Activated CD4-positive, alpha-beta memory T cell treated with anti-CD3 and anti-CD28 coated beads, Interleukin-2, amount 10 ng/mL, durations not matched to agents 7 days and 5 days (primary cell): ENCODE measurements at places on chromosomes 1 and 21.
A peak's percentile ranks its signal among the peaks of the same experiment; 100 is the strongest.

DNA sequence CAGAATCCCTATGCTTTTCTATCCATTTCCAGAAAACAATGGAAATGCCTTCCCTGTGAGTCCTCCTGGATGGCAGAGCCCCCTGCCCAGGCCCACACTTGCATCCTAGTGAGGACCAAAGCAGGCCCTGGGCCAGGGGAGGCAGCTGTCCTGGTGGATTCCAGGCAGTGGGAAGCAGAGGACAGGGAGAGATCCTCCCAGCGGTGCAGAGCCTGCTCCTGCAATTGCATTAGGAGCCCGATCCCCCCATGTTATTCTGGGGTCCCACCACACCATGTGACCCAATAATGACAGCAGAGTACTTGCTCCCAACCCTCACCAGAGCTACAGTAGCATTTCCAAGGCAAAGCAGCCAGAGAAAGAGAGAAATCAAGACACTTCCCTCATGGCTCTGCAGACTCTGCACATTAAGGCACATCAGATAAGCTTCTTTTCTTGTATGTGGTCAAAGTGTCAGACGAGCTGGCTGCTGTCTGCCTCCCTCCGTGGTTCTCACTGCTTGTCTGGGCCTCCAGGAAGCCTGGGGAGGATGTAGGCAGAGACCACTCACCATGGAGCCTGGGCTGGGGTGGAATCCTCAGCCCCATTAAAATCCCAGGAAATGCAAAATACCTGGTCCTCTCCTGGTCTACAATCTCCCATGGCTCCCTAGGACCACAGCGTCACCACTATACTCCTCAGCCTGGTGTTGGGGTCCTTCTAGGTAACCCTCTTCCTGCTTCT is 54.9 kb upstream of the RUNX3 start:
- DNase-seq: peak; percentile 68

DNA sequence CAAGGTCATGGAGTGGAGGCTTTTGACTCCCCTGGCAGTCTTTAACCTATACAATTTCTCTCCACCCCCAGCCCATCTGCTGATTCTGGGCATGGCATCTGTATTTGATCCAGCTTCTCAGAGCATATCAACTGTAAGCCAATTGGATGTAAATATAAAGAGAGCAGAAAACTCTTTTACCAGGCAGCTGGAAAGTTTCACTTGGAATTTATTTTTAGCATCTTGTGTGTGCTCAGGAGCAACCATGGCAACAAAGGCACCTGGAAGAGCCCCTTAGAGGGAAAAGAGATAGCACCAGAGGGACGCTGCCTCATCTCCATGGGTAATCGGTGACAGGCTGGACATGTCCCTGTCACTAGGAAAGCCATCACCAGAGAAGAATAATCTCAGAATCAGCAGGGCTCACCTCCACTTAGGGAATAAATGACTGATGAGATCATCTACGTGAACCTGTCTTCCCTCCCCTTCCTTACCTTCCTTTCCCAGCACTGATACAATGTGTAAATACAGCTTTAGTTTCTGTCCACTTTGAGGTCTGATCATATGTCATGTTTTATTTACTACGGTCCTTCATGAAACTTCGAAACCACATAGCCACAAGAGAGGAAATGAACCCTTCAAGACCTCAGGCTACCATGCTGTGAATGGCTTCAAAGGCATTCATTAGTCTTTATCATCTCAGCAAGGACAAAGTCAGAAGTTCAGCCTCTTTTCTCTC is 25.3 kb upstream of the SIPA1L2 start:
- no peak for DNase-seq

DNA sequence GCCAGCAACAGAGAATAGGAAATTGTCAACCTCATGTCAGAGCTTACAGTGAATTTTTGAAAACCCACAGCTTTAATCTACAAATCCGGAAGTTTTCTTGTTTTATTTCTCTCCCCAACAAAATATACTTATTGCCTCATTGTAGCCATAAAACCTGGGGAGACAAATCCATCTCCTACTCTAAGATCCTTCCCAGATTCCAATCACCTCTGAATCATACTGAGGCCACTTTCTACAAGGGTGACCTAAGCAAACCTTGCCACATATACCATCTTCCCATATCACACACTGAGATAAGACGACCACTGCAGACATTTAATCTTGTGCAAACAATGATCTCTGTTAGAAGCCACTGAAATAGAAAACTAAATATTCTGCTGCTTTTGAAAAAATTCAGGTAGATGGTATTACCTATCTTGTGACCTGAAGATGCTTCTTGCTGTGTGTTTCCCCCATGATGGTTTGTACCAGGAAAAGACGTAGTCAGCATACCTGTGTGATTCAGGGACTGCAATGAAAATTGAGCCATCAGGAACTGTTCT is 171.5 kb upstream of the DUSP10 start:
- no peak for DNase-seq

GRCh38 chr1:26403656-26404055 is 7.0 kb upstream of the LIN28A start:
- no peak for DNase-seq

GRCh38 chr21:32705139-32705538 is 22.7 kb downstream of the SYNJ1 start:
- no peak for DNase-seq

DNA sequence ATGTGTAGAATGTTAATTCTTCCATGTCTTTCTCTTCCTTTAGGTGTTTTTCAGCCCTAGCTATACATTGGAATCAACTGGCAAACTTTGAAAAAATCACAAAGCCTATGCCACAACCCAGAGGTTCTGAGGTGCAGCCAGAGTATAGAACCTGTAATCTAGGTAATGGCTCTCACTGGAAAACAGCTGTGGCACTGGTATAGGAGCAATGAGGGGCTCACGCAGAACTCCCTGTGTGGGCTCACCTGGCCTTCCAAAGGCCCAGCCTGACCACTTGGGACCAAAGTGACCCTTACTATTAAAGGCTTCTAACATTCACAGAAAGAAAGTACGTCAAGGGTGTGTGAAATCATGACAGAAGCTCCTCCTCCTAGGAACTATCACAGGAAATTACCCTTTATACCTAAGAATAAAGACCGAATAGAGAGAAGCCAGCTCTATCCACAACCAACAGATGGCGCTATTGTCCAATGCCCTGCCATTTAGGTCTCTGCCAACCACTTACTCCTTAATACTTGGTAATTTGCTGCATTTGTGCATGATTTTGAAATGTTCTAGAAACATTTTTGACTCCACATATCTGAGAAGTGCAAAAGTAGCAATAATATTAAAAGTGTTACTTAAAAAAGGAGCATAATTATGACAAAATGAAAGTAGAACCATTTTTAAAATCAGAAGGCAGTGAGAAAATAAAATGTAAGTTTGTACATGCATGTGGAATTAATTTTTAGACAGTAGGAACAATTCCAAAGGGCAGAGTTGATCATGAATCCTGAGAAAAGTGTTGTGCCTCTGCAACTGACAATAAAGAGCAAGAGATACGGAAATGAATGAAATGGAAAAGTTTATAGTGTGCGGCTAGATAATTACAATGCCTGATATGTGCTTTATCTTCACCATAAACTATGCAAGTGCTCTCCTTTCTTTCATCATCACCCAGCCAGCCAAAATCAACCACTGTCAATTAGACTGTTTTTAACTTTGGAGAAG is 93.1 kb upstream of the HAO2 start:
- peak; percentile 42 for DNase-seq

- peak; percentile 49 for DNase-seq
These were observed 19.3 kb downstream of the AHCYL1 start for GRCh38 chr1:110003747-110004428.

DNA sequence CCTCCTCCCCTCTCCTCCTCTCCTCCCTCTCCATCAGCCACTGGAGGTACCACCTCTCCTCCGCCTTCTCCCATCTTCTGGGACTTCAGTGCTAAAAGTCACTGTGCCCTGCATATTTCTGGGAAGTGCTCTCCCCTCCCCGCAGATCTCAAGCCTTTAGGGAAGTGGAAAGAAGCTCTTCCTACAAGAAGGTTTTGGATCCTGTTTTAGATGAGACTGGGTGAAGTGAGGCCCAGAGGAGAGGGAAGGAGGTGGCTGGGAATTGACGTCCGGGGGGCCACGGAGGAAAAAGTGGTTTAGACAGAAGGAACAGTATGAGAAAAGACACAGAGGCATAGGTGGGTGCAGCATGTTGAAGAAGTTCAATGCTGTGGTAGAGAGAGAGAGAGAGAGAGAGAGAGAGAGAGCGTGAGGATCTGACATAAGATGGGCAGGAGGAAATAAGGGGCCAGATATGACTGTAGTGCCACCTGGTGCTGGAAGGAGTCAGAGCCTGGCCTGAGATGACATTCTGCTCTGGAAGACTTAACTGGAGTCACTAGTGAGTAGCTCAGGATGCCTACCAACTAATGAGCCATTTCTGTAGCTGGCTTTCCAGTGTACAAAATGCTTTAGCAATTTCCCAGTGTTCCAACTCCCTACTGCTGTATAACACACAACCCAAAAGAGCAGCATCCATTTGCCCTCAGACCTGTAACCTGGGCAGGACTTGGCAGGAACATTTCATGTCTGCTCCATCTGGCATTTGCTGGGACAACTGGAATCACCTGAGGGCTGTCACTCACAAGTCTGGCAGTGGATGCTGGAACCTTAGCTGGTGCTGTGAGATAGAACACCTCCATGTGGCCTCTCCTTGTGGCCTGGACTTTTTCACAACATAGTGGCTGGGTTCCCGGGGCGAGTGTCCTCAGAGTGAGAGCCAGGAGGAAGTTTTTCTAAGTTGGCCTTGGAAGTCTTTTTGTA is 16.6 kb upstream of the ZSCAN20 start:
- DNase-seq: peak; percentile 58

- DNase-seq: no peak
These were observed 19.0 kb upstream of the AGO1 start for GRCh38 chr1:35863881-35864625.

DNA sequence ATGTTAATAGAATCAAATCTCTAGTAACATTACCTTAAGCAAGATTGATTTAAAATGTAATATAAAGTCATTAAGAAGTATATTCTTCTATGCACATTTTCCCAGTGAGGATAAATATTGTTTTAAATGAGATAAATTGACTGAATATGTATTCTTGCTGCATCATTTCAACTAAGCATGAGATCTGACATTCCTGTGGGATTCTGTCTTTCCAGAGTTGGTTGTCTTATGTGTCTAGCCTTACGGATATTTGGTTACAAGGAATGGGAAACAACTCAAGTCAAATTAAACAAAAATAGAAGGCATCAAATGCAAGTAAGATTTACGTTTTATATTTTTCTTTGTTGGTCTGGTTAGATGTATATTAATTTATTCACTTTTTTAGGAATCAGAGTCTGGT is 287.5 kb downstream of the PTGER3 start:
- no peak for DNase-seq

DNA sequence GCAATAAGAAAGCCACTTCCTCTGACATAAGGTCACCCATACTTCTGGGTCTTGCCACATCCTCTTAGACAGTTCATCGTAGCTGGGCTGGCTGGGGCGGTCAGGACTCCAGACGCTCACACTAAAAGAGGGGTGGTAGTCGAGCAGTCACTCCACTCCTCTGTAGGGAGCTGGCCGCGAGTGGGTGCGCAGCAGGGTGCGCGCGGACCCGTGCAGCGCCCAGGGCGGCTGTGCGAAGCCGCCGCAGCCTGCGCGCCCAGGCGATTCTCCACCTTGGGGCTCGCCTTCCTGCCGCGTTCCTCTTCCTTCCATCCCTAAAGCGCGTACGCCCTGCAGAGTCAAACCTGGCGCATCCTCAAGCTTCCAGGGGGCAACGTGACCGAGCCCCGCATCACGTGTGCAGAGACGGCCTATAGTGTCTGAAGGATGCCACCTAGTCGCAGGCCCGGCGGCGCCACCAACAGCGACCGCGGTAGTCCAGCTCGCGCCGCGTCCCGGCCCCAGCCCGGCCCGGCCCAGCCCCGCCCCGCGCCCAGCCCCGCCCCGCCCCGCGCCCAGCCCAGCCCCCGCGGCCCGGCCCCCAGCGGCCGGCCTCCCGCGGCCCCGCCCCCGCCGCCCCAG is 360 bp upstream of the PRDX6 start:
- peak; percentile 85 for DNase-seq
